CD8-positive, alpha-beta memory T cell (primary cell): ENCODE measurements at places on chromosomes 3 and 15. TPM values are rescaled to one million over a fixed set of nuclear protein-coding genes. Genes with fewer than 3 reads are reported as not detected.

DNA sequence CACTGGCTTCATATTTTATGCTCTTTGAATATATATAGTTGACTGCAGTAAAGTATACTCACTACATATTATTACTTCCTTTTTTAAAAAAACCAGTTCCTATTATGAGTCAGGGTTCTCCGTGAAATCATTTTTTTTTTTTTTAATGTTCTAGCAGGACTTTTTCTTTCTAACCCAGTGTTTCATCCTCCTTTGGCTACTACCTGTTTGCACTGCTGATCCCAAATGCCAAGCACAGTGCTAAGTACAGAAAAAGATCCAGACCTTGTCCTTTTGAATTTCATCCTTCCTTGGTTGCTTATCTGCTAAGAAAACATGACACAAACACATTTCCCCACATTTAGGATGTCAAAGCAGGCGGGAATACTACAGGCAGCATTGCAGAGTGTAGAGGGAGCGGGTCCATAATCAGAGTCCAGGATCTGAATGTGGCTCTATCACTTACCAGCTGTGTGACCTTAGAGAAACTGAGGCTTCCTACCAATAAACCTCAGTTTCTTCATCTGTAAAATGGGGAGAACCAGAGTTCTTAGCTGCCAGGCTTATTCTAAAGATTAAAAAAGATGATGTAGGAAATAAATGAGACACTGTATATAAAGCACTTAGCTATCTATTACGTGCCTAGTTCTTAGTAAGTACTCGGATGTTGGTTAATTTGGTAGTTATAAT, 37.2 kb upstream of the ANPEP start:
- DNase-seq = no peak

ETV5 gene
- total RNA-seq = 1.3 TPM

- DNase-seq = no peak
Observed at GRCh38 chr15:38531509-38531908, 33.1 kb downstream of the RASGRP1 start.

- no peak for DNase-seq
Observed at GRCh38 chr3:49495023-49495422, 25.0 kb downstream of the DAG1 start.

- DNase-seq = no peak
Observed at GRCh38 chr15:62094388-62094787, 27.6 kb downstream of the C2CD4A start.

GOLGA8S gene
- total RNA-seq = not detected

DNA sequence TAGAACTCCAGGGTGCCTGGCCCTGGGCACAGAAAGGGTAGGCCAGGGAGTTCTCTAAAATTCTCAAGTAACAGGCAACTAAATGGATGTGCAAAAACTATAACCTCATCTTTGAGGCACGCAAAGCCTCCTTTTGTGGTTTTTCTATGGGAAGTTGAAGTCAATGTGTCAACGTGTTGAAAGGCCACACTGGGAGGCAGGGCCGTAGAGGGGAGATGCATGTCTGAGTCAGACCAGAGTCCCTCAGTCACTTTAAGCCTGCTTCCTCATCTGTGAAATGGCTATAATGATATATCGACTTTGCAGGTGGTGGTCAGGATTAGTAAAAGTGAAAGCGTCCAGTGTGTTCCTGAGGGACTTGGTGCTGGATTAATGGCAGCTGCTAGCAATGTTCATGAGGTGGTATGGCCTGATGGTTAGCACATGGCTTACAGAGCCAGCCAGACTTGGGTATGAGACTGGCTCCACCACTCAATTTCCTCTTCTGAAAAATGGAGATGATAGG, 17.0 kb downstream of the TGM5 start:
- no peak for DNase-seq

RBP2 gene
- not detected for total RNA-seq

GRCh38 chr15:34625007-34625406, 41.6 kb upstream of the GOLGA8B start:
- no peak for DNase-seq

MEX3B gene
- 0.60 TPM for total RNA-seq
